NCI-H1417 treated with DMSO at 0.1 percent for 48 hours (cell line): ENCODE measurements at places on chromosomes 2 and 18.

- DNase-seq = no peak
Observed at GRCh38 chr2:33451214-33451613, 25.2 kb upstream of the RASGRP3 start.

DNA sequence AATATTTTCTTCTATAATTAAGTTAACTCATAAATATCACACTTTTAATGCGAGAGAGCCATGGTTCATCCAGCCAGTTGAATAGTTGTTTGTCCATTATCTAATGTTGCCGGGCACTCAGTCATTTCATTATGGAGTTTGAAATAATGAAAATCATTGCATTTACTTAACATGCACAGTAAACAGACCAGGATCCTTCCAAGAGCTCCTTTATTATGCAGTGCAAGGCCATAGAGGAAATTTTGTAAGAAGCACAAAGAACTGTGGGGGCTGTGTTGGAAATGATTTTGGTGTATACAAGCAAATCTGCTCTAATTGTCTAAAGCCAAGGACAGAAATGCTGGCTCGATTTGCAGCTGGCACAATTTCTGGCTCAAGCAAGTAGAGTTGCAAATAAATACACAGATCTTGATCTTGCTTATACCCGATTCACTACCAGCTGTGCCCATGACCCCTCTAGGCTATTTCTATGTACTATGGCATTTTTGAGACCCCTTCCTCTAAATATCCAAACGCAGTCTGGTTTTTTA is 400.3 kb upstream of the HNRNPA3 start:
- no peak for DNase-seq

DNA sequence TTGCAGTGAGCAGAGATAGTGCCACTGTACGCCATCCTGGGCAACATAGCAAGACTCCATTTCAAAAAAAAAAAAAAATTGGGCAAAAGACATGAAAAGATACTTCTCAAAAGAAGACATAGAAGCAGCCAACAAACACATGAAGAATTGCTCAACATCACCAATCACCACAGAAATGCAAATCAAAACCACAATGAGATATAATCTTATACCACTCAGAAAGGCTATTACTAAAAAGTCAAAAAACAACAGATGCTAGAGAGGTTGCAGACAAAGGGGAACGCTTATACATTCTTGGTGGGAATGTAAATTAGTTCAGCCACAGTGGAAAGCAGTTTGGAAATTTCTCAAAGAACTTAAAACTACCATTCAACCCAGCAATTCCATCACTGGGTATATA is 43.1 kb upstream of the CHAC2 start:
- no peak for DNase-seq

DNA sequence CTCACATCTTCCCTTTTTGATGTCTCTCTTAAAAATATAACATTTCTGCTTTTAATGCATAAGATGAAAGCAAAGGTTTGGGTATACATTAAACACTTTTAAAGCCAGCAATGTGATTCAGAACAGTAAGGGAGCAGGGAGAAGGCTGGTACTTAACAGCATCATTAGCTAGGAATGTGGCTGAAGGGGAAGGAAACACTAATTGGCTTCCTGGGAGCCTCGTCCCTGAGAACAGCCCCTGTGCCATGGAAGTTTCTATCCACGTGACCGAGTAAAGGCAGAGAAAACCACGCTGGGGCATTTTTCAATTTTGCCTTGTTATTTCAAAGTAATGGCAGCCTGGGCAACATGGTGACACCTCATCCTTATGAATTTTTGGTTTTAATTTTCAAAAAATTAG is 109.2 kb upstream of the GPC1 start:
- DNase-seq = no peak

- peak; percentile 20 for DNase-seq
Observed at GRCh38 chr2:27191070-27191829, 20.6 kb upstream of the ATRAID start.

GRCh38 chr2:45984896-45985473 is 312.2 kb upstream of the EPAS1 start:
- DNase-seq = no peak

DNA sequence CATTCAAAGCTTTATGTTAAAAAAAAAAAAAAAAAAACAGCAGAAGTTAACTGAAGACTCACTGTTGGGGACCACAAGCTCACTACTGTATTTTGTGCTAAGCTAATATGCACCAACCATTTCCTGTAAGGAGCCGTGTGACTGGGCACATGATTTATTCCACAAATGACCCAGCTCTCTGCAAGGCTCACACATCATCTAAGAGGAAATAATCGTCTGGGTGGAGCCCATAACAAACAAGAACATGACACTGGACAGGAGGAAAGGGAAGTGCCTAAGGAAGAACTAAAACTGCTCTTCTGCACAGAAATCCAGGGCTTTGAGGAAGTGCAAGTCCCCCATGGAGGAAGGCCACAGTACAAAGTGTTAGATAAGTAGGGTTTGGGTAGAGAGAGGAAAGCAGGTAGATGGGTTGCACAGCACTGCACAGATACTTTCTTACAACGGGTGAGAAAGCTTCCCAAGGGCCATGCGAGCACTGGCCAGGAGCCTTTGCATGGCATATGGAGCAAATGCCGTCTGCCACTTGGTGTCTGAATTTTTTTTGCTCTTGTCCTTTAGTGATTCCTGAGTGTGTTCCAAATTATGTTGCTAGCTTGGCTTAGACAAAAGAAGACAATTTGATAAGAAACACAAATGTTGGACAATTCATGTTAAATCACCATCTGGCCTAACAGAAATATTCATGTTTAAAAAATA is 24.4 kb downstream of the NFE2L2 start:
- DNase-seq = no peak

- DNase-seq = no peak
Observed at GRCh38 chr2:232351686-232352510, 26.7 kb upstream of the ALPP start.

- no peak for DNase-seq
Observed at GRCh38 chr18:24949908-24950307, 402.1 kb downstream of the ZNF521 start.

- no peak for DNase-seq
Observed at GRCh38 chr2:193332941-193333340, 1138.2 kb upstream of the TMEFF2 start.

- DNase-seq = no peak
Observed at GRCh38 chr2:153811516-153811915, 60.2 kb upstream of the GALNT13 start.

- DNase-seq = no peak
Observed at GRCh38 chr2:33371304-33372090, 105.0 kb upstream of the RASGRP3 start.

GRCh38 chr2:120540719-120541552 is 194.7 kb upstream of the GLI2 start:
- DNase-seq = no peak

DNA sequence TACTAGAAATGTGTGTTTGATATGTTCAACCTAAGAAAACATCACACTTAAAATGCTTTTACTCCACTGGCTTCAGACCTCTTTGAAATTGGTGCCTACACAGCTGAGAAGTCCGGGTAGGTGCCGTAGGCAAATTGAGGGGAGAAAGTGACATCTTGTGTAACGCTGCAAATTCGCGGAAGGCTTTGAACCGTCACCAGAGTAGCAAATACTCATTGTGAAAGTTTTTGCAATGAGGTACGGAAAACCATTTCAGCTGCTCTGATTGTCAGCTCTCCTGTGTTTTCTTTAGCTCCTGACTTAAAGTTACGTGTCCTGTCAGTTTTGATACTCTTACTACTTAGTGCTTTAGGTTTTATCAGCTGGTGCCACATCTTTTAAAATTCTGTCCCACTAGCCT is 224.5 kb downstream of the FAM210A start:
- no peak for DNase-seq

DNA sequence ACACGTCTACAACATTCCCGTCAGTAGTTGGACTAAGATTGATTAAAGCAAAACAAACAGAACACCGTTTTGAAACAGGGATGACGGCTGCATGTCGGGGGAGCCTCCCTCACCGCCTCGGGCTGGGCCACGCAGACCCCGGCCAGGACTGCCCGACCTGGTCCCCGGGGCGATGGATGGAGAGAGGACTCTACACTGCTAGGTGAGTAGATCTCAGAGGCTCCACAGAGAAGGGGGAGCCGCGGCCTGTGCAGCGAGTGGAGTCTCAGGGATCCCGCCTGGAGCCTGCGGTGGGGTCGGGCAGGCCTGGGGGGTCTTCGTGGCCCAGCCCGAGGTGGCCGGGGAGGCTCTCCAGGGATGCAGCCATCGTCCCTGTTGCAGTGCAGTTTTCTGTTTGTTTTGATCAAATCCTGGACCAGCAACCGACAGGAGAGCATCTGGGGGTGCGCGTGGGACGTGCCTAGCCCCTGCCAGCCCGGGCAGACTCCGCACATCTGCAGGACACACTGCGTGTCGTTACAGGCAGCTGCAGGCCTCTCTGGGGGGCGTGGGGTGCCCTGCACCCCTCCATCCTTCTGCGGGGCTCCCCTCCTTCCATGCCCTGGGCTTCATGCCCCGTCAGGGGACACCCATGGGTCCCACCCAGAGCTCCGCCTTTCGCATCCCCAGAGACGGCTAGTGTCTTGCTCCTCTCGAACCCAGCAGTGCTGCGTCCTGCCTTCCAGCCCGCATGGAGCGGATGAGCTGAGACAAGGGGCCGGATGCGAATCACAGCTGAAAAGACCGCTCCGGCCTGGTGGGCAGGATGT is 143.6 kb downstream of the RTP5 start:
- DNase-seq = no peak

- DNase-seq = no peak
Observed at GRCh38 chr18:25284861-25285550, 67.0 kb downstream of the ZNF521 start.

- no peak for DNase-seq
Observed at GRCh38 chr2:63218800-63219526, 168.3 kb downstream of the OTX1 start.

GRCh38 chr2:23624378-23624777 is 239.4 kb downstream of the KLHL29 start:
- DNase-seq = no peak

DNA sequence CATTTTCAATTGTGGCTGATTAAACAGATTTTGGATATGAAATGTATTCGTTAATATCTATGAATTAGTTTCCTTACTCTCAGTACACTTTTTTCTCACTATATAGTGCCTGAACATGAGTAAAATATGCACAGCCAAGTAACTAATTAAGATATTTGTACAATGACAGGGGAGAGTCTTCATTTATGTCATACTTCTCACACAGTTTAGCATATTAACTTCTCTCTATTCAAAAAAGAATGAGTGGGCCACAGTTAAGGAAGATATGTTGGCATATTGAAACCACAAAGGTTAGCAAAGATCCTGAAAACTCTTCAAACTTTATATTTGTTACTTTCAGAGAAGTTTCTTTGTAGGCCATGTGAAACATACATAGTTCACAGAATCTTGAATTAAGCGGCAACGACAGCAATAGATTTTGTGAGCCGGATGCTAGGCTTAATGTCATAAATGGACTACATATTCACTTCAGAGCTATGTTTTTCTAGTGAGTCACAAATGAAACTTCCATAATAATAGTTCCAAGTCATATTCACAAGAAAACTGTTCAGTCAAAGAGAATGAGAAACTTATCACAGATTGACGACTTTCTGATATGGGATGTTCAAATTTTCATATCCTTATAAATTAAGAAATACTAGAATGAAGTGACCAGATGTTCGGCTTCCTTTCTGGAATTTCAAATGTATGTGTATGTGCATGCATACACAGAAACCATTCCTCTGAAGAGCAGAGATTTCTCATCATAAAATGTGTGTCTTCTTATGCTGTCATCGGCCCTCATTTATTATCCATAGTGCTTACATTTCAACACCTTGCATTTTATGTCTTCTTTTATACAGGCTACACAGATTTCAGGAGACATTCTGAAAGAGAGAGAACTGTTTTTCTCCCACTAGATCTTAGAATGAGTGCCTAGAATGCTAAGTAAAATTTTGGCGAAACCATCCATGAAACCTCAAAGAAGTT is 584.0 kb downstream of the SATB2 start:
- no peak for DNase-seq

GRCh38 chr2:47486841-47487497 is 84.0 kb downstream of the MSH2 start:
- no peak for DNase-seq
